ENCODE measurements at places on chromosomes 4 and X. TPM values are rescaled to one million over a fixed set of nuclear protein-coding genes. Genes with fewer than 3 reads are reported as not detected.

DNA sequence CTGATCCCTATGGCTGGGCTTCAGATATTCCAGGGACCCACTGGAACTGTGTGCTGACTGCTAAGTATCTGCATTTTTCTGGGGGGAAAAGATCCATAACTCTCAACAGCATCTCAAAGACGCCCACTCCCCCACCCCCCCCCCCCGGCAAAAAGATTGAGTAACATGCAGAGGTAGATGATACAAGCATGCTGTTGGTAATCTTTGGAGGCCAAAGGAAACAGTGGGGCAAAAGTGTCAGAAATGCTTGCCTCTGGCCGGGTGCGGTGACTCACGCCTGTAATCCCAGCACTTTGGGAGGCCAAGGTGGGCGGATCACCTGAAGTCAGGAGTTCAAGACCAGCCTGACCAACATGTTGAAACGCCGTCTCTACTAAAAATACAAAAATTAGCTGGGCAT lies 12.2 kb downstream of the XPNPEP2 start:
- DNase-seq: no peak

Gene ARHGAP6
- total RNA-seq: 6.9 TPM

Gene RTL5
- 2.0 TPM for total RNA-seq

Gene CDKL2
- total RNA-seq: 0.83 TPM

Gene NAA15
- total RNA-seq: 26.9 TPM

All from hepatocyte (in vitro differentiated cells).